ENCODE measurements at places on chromosomes 11 and 22.

DNA sequence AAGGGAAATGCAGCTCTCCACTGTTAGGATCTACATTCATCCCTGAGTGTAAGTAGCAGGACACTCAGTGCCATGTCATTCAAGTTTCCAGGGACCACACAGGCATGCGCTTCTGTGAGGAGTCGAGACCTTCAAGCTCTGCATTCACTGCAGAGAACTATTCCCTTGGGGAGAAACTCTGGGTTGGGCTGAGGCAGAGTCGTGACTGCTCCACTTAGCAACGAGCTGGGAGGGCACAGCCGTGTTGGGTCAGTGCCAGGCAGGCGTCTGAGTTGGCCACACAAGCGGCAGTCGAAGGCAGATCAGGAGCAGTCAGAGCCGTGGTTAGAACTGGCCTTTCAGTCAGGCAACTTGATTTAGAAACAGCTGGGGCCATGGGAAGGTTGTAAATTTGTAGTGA, 14.7 kb downstream of the MPEG1 start:
- DNase-seq: peak; percentile 50

DNA sequence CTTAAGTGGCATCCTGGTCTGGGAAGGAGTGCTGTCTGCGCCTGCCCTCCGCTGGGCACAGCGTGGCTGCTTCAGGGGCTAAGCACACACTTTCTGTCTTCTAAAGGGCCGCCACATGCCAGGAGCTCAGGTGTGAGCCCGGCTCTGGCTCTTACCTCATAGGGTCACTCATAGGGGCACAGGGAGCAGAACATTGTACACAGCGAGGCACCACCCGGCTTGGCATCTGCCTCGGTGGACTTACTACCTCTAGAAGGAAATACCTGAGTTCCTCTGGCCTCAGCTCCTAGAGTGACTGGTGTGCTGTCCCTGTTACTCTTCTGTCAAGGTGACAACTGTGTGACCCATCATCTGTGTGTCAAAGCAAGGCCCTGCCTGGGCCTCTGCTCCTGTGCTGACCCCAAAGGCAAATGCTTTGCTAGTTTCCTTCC, 13.4 kb downstream of the NEAT1 start:
- DNase-seq: no peak

DNA sequence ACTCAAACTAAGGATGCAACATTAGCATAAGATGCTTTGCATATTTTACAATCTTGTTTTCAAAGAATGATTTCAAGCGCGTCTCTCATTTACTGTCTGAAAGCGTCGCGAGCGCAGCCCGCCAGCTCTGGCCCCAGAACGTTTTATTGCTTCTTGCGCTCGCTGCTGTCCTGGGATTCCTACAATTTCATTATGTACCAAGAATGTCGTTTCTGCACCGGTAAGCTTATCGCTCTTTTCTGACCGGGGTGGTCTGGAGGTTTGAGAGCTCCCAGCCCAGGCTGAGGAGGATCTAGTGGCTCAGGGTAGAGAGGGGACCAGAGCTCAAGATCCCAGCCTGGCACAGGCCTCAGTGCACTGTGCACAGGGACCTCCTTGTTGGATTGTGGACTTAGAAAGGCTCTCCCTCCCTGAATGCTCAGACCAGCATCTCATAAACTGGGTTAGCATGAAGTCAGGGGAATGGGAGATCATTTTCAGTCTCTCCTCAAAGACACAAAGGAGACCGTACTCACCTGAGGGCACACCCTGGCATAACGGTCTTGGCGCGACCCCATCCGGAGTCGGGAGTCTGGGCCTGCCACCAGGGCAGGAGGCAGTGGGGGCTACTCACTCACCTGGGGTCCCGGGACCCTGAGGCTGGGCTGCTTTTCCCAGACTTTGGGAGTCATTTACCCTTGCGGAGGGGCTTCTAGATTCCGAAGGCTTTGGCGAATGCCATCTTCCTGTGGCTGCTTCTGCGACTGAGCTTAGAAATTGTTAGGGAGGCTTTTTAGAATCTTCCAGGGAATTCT, 817.4 kb downstream of the BRD1 start:
- DNase-seq: no peak

DNA sequence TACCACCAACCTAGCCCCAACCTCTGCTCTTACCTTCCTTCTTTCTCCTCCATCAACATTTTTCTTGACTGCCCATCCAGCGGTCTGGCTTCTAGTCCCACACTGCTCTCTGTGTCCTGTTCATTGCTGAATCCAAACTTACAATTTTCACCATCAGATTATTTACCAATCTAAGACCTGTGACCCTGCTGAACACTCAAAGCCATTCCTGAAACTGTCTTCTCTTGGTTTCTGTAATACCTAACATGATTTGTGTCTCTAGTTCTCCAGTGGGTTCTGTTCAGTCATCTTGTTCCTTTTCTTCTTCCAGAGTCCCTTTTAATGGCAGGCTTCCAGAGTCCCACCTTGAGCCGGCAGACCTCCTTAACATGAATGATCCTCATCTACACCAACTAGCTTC, 24.1 kb downstream of the RRAS2 start:
- no peak for DNase-seq

- DNase-seq: no peak
Observed at GRCh38 chr11:71311176-71311925, 59.0 kb upstream of the SHANK2 start.

- DNase-seq: no peak
Observed at GRCh38 chr11:96215110-96215782, 127.7 kb downstream of the MAML2 start.

DNA sequence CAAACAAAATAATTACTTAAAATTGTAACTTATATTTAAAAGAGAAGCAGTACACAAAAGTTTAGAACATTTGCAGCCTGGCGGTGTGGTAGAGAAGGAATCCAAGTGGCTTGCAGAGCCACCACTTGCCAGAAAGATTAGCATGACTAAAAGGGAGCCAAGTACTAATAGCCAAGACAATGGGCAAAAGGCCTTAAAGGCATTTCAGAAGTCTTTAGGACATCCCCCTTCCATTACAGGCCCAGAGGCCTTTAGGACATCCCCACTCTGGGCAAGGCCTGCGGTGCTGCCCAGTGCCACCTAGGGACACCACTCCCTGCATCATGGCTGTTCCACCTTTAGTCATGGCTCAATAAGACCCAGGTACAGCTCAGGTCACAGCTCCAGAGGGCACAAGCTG, 32.4 kb downstream of the TMEM225 start:
- no peak for DNase-seq

- DNase-seq: no peak
Observed at GRCh38 chr11:2651826-2652271, 47.9 kb downstream of the KCNQ1OT1 start.
